MM.1S (cell line): ENCODE measurements at places on chromosomes 7 and 10.

DNA sequence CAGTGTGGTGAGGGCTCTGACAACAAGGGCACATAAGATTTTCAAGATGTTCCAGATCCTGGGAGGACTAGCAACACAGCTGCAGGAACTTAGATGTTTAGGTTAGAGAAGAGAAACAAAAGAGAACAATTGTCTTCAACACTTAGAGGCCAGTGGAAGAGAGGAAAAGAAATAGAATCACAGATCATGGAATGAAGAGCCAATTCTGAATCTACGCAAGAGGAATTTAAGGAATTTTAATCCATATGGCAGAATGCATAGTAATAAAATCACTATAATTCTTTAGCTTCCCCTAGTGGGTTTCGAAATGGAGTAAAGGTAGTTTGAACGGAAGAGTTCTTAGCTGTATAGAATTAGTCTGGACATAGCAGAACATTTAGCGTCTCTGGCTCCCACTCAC lies 114.6 kb upstream of the LRRTM3 start:
- DNase-seq = no peak

DNA sequence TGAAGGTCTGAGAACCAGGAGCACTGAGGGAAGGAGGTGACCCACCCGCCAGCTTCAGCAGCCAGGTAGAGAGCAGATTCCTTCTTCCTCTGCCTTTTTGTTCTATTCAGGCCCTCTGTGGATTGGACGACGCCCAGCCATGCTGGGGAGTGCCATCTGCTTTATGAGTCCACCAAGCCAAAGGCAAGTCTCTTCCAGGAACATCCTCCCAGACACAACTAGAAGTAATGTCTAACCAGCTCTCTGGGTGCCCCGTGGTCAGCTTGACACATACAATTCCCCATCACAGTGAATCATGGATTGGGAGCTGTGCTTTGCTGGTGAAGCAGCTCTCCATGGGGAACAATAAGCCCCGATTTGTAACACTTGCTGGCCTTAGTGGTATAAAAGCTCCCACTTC lies 125.2 kb downstream of the CCDC3 start:
- DNase-seq = no peak

DNA sequence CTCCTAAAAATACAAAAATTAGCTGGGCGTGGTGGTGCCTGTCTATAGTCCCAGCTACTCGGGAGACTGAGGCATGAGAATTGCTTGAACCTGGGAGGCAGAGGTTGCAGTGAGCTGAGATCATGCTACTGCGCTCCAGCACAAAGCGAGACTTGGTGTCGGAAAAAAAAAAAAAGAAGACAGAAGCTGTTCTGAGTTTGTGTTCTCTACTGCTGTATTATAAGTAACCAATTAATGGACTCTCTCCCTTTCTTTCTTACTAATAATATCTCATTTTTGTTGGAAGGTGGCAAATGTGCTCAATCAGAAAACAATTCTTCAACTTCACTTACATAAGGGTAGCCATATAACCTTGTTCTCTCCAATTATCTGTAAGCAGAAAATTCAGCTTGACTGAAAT lies 7.4 kb downstream of the NT5C3A start:
- DNase-seq = no peak

DNA sequence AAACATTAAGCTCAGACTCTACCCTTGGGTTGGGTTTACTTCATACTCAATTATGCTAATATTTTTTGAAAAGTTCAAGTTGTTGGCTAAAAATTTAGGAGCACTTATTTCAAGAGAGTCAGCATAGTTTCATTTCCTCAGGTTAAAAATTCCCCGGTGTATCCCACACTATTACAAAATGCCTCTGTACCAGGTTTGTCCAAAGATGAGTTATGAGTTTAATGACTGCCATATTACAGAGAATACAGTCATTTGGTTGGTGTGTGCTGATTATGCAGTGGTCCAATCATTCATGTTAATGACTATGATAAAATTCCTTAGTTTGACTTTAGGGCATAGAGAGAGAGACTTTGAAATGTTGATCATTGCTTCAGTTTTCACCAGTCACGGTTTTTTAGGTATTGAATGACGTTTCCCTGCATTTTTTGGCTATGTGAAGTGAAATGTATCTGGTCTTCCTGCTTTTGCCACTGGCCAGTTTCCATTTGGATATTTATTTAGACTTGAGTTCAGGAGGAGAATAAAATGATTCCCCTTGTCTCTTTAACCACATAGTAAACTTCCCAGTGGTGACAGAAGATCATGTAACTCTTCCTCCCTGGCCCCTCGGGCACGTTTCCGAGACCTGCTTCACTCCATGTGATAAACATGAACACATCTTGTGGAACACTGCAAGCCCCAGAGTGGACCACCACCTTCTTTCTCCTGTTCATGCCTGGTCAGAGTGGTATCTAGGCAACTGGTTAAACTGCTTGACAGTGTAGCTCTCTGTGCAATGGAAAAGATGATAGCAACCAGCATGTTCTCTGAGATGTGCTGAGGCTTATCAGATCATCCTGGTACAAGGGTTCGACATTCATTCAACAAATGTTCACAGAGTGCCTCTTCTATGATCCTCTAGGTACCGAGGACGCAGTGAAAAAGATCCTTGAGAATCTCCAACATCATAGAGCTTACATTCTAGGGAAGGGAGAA lies 153.6 kb downstream of the CACNB2 start:
- DNase-seq = no peak
